ENCODE measurements at places on chromosomes 3 and 15.

GRCh38 chr3:35639254-35640186 lies at the start of gene ARPP21:
Gene ARPP21, plus strand, starts transcription at chr3:35639525. Its CDS starts 42,227 bp downstream, at chr3:35681752.
- DNase-seq, result no peak

- DNase-seq, result no peak
Observed at GRCh38 chr3:26118165-26118564, 328.3 kb downstream of the OXSM start.

DNA sequence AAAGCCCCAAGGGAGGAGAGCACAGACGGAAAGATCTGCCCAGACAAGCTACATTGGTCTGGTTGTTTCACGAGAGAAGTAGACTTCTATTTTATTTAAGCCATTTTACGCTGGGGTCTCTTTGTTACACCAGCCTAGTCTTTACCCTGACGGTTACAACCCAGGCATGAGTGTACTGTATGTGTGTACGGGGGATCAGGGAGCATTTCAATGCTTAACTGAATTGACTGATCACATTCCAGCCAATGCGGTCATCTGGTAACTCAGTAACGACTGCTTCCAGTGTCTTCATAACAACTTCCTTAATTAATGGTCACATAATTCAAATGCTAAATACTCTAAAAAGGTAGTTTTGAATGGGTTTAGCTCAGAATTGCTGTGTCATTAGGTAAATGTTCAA lies 288.6 kb downstream of the FOXP1 start:
- no peak for DNase-seq

DNA sequence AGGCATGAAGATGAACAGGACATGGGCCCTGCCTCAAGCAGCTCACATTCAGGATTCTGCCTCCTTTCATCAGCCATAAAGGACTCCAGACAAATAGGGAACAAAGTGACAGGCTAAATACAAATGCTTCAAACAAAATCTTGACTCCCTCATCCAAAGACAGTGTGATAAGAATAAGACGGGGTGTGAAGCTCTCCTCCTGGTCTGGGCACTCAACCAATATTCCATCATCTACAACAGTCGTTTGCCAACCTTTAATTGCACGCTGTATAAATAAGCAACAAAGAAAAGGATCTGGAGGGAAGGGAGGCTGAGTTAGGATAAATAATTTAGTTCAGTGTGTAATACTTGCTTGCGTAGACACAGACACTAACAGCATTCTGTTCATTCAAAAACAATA lies 5.4 kb downstream of the CCDC54 start:
- no peak for DNase-seq

DNA sequence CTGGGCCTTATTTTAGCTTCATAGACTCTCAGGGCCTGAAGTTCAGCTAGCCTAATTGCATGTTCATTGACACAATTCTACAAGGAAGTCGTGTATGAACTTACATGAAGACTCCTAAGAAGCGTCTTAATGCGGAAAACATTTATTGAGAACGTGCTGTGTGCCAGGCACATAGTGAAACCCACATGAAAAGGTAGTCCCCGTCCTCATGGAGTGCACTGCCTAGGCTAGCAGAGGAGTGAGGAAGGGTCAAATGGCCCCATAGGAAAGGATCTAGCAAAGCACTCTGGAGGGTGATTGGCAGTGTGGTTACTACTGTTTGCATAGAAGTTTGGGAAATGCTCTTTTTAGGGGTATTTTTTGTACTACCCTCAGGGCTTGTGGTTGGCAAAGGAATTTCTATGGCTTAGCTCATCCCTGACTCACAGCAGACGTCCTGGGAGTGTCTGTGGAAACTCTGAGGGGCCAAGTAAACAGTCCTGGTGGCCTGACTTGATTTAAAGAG lies 854 bp upstream of the NPTN start:
- DNase-seq, result no peak

DNA sequence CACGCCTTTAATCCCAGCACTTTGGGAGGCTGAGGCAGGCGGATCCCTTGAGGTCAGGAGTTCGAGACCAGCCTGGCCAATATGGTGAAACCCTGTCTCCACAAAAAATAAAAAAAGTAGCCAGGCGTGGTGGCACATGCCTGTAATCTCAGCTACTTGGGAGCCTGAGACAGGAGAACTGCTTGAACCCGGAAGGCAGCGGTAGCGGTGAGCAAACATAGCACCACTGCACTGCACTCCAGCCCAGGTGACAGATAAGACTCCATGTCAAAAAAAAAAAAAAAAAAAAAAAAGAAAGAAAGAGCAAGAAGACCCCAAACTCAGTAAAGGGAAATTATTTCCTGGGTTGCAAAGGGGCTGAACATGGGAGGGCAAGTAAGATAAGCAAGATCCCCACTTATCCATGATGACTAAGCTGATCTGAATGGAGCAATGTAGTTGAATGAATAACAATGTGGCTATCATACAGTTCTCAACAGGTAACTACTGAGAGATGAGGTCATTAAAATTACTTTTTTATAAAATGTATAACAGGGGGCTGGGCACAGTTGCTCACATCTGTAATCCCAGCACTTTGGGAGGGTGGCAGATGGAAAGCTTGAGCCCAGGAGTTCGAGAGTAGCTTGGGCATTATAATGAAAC lies 46.0 kb downstream of the RBM15B start:
- no peak for DNase-seq

DNA sequence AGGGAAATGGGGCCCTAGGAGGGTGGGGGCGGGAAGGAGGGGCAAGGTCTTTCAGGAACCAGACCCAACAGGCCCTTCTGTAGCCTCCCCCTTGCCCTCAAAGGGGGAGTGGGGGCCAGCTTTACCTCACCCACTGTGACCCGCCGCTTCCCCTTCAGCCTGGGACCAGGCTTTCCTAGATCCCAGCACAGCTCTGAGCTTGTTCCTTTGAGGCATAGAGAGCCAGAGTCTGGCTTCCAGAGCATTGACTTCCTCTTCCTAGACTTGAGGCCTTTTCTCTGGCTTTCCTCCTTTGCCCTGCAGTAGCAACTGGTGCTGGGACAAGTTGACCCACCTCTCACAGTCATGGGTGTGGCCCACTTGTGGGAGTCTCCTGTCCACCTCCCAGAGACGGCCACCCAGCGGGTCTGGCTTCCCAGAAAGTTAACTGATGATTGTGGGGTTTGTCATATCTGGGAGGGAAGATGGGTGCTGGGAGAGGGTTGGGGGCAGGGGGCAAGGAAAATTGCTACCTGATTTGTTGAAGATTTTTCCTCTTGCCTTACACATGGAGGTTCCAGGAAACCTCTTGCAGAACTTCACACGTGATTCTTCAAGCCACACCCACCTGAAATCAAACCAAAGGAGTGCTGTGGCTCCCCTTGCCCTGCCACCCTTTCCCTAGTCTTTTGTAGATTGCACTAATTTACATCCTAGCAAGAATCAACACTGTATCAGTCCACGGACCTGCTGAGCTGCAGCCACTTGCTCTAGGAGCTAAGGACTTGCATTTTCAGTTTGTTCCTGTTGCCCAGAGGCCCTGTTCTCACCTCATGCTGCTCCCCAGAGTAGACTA lies 4.1 kb upstream of the CHST14 start:
- no peak for DNase-seq

Data from DMS153 (cell line).